NCI-H510A treated with DMSO at 0.1 percent for 48 hours (cell line): ENCODE measurements at places on chromosomes 7 and 10.

- DNase-seq = no peak
Observed at GRCh38 chr7:291373-292092, 1.6 kb downstream of the FOXL3 start.

DNA sequence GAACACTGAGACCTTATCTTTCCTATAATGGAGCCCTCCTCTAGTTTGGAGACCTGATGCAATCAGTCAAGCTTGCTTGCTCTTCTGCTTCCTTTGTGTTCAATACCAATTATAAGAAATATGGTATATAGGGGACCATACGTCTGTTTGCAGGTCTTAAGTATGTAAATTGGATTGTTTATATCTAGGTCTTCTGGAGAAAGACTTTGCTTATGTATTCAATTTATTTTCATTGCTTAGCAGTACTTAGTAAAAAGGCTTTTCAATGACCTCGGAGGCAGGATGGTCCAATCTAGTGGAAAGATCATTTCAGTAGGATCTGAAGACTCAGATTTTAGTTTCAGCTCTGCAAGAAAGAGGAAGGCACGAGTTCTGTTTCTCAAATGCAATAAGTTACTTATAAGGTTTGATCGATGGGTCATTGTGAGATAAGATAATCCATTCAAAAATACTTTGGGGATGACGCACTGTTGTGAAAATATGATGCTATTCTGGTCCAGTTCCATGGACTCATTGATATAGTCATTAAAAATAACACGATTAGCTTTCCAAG, 571.6 kb downstream of the SH2D4B start:
- DNase-seq = no peak

DNA sequence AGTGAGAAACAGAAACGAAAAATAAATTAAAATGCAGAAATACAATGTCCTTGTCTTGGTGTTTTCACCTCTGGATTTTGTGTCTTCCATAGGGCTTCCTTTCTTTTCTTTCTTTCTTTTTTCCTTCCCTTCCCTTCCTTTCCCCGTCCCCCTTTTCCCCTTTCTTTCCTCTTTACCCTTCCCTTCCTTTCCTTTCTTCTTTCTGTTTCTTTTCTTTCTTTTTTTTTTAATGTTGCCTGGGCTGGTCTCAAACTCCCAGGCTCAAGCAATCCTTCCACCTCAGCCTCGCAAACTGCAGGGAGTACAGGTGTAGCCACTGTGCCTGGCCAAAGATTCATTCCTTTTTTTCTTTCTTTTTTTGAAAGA, 8.8 kb downstream of the ZNF853 start:
- DNase-seq = no peak

- no peak for DNase-seq
Observed at GRCh38 chr7:101402081-101402779, 39.6 kb downstream of the COL26A1 start.

- DNase-seq = no peak
Observed at GRCh38 chr7:129872054-129872453, 80.7 kb downstream of the UBE2H start.

DNA sequence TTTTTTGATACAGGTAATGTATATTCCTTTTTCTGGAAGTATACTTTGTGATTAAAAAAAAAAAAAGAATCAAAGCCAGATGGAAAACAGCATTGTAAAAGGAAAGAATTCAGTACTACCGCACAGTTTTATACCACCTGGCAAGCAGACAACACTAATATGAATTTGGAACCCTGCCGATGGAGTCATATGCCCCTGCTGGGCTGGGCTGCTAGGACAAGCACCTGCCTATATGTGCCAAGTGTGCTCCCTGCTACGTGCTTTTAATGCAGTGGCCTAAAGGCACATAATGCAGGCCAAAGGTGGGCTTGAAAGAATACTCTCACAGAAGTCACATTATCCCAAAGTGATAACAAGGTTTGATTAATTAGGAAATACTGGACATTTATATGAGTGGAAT, 29.8 kb upstream of the WAC start:
- DNase-seq = peak; percentile 55

DNA sequence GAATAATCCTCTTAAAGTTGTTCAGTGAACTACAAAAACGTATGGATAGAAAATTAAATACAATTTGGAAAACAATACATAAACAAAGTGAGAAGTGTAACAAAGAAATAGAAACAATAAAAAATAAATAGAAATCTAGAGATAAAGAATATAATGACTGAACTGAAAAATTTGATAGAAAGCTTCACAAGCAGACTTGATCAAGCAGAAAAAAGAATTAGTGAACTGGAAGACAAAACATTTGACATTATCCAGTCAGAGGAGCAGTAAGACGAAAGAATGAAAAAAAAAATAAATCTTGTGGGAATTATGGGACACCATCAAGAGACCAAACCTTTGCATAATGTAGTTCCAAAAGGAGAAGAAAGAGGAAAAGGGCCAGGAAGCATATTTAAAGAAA, 32.4 kb upstream of the NPY start:
- no peak for DNase-seq

DNA sequence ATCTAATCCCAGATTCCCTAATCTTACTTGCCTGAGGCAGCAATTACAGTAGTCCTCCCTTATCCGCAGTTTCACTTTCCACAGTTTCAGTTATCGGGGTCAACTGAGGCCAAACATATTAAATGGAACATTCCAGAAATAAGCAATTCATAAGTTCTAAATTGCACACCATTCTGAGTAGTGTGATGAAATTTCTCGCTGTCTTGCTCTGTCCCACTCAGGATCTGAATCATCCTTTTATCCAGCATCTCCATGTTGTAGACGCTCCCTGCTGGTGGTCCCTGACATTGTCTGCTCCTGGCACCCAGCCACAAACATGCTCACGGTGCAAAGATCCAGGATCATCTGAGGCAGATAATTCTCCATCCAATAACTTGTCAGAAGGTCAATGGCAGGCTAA, 128.7 kb upstream of the CXCL12 start:
- DNase-seq = no peak
